ENCODE measurements at places on chromosomes 6 and 20.
A peak's percentile ranks its signal among the peaks of the same experiment; 100 is the strongest.

GRCh38 chr6:149028767-149029405, 282.1 kb downstream of the UST start:
- no peak for DNase-seq

DNA sequence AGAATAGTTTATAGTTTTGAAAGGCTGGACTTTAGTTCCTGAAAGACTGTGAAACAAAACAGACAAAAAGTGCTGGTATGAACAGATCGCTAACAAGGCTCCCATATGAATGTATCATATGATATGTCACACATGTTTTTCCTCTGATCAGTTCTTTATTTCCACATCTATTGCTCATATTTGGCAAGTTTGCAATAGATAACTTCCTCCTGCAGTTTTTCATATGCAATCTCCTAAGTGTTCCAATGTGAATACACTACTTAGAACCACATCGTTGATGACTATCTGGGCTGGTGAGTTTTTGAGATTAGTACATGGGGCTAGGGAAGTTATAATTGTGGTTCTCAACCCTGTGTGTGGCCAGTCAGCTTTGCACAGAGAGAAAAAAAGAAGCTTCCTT, 23.1 kb downstream of the CRYBG1 start:
- DNase-seq, result no peak

DNA sequence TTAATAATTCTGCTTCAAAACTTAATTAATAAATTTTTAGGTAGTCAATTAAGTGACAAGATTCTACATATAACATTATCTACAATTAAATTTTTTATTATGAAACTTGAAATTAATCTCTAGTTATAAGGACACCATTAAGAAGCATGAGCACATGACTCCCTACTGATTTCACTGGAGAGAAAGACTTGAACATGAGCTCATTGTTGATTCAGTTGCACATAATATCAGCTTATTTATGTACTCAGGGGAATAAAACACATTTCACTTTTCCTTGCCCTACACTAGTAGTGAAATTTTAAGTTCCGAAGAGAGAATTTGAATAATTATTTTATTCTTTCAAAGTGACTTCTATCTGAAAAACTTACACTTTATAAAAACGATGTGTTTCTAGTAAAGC, 370.2 kb upstream of the EPHA7 start:
- no peak for DNase-seq

GRCh38 chr6:31681135-31681671, 336 bp upstream of the LY6G5C start:
- DNase-seq, result no peak

DNA sequence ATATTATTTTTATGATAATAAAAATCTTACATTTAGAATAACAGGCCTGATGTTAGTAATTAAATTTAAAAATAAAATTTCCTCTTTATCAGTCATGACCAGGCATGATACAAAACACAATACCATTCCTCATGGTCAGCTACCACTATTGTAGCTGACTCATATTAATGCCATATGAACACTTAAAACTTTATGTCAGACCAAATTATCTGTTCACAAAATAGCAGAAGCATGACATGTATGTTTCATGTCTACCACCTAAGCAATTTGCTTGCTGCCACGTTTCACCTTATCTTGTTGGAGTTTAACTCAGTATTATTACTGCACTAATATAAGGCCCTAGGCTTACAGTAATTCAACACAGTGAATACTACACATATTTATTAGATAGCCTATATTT, 65.7 kb downstream of the HTR1B start:
- DNase-seq, result no peak

GRCh38 chr6:157184202-157185015, 138.9 kb downstream of the TMEM242 start:
- DNase-seq, result no peak

GRCh38 chr20:62342910-62343309, 24.2 kb downstream of the LAMA5 start:
- DNase-seq, result no peak

DNA sequence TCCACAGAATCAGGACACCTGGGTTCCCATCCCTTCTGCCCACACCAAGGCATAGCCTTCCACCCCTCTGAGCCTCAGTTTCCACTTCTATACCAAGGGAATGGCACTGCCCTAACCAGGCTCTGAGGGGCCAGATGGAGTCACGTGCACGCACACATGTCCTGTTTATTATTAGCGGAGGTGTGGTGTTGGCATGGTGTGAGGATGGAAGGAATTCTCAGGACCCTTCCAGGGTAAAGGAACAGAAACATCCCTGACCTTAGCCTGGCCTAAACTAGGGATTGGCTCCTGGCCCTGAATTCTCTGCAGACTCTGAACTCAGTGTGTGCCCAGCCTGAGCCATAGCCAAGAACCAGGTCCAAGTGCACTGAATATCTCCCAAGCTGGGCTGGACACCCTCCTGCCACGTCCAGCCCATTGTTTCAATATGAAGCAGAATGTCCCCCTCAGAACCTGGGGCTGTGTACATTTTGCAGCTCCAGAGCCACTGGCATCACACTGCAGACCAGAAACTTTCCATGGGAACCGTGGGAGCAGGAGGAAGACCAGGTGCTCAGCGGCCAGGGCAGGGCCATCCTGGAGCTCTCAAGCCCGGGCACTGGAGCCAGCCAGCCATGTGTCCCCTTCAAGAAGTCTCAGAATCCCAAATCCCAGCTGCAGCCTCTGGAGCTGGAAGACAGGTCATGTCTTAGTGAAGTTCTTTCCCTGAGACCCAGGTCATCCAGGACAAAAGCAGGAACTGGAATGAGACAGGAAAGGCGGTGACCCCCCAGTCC, 208.4 kb downstream of the ANKRD60 start:
- DNase-seq, result no peak

DNA sequence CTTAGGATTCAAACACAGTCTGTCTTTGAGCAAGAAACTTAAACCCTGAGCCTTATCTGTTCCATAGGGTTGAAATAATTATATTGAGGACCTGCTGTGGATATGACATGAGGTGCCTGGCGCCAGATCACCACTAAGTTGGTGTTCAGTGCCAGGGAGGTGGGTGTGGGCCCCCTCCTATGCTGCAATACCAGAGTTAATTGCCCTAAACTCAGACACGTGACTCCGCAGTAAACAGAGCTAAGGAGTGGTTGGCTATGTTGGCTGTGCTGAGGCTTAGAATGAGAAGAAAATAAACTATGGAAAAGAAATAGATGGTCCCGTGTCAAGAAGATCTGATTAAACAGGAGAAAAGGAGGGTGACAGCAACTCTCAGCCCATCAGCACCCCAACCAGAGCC, 419.4 kb upstream of the JARID2 start:
- DNase-seq, result no peak

DNA sequence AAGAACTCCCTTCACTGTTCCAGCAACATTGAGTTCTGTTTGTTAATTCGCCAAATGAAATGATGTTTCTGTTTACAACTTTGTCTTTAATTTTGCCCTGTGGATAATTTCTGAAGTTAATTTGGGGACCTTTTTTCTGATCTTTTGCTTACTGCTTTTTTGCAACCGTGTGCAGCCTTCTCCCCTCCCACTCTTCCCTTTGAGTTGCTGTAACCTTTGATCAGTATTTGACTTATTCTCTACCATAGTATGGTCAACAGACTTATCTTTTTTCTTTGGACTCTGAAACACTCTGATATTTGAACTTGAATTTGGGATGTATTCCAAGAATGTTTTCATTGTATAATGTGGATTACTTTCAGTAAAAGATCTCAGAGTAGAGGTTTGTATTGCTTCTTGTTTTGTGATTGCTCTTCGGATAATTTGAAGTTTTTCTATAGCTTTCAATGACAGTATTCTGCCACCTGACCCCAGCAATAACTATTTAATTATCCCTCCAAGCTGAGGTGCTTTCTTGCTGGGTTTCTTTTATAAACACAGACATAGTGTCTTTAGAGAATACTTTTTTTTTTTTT, 46.2 kb downstream of the LRRN4 start:
- no peak for DNase-seq

DNA sequence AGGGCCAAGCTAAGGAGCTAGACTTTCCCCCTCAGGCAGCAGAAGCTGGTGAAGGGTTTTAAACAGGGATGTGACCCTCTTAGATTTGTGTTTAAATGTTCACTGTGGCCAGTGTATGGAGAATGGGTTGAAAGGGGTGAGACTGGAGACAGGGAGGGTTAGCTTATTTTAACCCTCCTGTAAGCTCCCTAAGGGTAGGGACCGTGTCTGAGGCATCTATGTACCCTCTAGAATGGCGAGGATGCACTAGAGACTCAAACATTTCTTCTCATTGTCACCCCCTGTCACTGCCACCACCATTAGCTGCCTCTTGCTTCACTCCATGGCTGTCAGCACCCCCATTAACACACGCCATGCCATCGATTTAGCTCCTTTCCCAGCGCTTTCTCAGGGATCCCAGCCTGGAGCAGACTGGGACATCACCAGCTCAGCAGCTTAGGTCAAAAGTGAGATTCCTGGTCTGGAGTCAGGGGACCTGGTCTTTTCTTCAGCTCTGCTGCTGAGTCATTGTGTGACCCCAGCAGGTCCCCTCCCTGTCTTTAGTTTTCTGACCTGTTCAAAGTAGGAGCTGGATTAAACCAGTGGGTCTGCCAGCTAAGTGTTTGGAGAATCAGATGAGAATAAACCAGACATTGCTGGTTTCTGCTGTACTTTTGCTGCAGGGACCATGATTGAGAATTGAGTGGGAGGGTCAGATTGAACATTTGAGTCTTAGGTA, 1.1 kb upstream of the SLC22A7 start:
- DNase-seq, result no peak

DNA sequence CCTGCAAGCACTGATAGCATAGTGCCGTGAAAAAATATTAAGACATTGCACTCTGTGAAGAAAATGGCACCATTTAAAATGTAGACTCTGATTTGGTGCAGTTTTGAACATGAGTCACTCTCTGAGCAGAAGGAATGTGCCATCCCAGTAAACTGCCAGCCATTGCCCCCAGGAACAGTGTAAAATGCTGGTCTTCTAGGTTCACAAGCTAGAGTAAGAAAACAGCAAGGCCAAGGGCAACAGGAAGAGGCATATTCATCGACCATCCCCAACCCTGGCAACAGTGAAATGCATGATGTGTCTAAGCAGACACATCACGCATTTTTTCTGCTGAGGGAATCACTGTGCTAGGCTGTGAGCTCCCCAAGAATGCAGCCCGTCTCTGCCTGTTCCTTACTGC, 163.2 kb upstream of the RIN2 start:
- no peak for DNase-seq

- DNase-seq, result no peak
Measured at GRCh38 chr6:137520520-137520919, 26.3 kb upstream of the OLIG3 start.

DNA sequence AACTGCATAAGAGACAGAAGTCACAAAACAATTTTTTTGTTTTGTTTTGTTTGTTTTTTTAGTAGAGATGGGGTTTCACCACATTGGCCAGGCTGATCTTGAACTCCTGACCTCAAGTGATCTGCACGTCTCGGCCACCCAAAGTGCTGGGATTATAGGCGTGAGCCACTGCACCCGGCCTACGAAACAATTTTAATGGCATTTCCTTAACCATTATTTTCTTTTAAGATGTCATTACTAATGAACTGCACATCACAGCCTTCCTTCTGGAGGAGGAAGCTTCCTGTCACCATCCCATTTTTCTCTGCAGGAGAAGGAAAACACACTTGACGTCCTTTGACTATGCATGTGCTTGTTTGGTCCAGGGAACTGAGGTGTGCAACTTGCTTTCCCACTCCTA, 125.3 kb upstream of the AKIRIN2 start:
- DNase-seq, result no peak

GRCh38 chr6:54681987-54682386, 164.6 kb upstream of the FAM83B start:
- DNase-seq, result peak; percentile 8

DNA sequence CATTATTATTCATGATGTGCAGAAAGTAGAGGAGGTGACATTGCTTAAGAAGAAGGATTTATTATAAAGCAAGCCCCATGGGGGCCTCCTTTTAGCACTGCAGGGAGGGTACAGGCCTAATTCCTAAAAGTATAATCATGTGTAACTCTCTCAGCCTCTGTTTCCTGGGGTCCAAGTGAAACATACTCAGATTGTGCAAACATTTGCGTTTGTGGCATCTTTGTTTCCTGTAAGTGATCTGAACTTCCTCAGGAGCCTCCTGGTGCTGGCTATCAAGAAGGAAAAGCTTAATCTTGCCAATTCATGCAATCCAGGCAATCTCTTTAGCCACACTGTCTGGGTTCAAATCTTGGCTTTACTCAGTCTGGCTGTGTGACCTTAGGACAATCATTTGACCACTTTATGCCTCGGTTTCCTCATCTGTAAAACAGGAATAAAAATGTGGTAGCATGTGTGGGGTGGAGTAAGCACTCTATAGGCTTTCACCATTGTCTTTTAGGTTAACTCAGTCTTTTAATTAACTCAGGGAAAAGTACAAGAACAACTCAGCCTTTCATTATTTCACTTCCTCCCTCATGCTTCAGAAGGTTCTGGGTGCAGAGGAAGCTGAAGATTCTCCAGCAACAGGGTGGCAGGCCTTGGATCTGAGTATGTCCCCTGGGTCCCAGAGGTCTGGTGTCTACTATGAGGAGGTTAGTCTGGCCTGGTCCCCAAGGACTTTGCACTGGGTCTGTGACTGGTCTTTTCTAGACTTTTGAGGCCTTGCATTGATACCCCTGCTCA, 831 bp upstream of the SIRPB2 start:
- no peak for DNase-seq

- DNase-seq, result no peak
Measured at GRCh38 chr20:59629141-59630045, 25.1 kb downstream of the PHACTR3 start.

GRCh38 chr6:35021004-35021403, 120.1 kb downstream of the TCP11 start:
- DNase-seq, result no peak

DNA sequence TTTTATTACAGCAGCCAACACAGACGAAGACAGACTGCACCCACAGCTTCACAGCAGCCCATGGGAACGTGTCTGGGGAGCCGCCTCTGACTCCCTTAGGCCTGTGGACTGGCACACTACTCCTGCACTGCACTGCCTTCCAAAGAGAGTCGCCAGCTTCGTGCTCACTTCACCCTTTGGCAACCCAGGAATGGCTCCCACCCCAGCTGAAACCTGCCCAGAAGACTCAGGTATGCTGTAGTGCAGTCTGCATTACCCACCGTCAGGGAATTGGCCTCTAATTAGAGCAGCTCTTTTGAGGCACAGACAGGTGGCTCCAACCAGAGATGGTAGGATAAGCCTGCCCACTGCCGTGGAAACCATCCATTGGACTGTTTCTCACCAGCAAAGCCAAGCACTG, 39.9 kb upstream of the FRMD1 start:
- no peak for DNase-seq

GRCh38 chr6:1094306-1094705, 217.6 kb upstream of the FOXQ1 start:
- peak; percentile 83 for DNase-seq

- DNase-seq, result no peak
Measured at GRCh38 chr20:58138395-58138794, 90.1 kb downstream of the ANKRD60 start.

Data from BJ (cell line).